ENCODE measurements at places on chromosomes 1 and 21.

DNA sequence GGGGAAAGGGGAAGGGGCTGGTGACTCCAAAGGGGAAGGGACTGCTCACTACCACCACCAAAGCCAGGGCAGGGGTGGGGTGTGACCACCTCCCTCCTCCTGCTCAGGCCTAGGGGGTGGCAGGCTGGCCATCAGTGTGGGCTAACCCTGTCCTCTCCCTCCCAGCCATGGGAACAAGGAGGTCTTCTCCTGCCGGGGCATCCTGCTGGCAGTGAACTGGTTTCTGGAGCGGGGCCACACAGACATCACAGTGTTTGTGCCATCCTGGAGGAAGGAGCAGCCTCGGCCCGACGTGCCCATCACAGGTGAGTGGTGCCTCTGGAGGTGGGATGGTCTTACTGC lies 5.7 kb downstream of the ZC3H12A start:
- no peak overlapping the region for H3K4me3 ChIP-seq
- peaks cover 12% of the 10 kb centered on the region for H3K4me1 ChIP-seq
- H3K27me3 ChIP-seq, result no peaks in the 10 kb centered on the region
- no peak overlapping the region for H3K27ac ChIP-seq
- DNase-seq, result no peak

GRCh38 chr1:98940722-98941079 lies 64.0 kb downstream of the PLPPR5 start:
- H3K27ac ChIP-seq, result no peak overlapping the region
- no peak overlapping the region for H3K4me3 ChIP-seq
- peaks cover 1% of the 10 kb centered on the region for H3K4me1 ChIP-seq
- H3K27me3 ChIP-seq, result no peaks in the 10 kb centered on the region
- H3K36me3 ChIP-seq, result no peaks in the 10 kb centered on the region

DNA sequence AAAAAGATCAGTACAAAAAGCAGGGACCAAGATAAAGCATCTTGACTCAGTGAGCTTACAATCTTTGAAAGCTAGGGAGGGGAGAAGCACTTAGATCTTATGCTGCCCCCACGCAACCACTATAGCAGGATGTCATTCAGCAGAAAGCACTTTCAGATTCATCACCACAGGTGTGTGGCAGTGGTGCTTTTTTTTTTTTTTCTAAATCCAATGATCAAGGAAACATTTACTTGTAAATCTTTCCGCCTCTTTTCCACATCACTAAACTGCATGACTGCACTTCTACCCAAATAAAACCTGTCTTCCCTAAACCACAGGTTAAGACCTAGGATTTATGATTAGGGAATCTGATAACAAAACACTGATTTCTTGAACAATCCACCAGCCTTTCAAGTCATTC lies 154.8 kb downstream of the SLC45A1 start:
- H3K27ac ChIP-seq, result no peak overlapping the region
- H3K36me3 ChIP-seq, result no peaks in the 10 kb centered on the region
- H3K4me1 ChIP-seq, result peaks cover 8% of the 10 kb centered on the region
- H3K27me3 ChIP-seq, result no peaks in the 10 kb centered on the region

DNA sequence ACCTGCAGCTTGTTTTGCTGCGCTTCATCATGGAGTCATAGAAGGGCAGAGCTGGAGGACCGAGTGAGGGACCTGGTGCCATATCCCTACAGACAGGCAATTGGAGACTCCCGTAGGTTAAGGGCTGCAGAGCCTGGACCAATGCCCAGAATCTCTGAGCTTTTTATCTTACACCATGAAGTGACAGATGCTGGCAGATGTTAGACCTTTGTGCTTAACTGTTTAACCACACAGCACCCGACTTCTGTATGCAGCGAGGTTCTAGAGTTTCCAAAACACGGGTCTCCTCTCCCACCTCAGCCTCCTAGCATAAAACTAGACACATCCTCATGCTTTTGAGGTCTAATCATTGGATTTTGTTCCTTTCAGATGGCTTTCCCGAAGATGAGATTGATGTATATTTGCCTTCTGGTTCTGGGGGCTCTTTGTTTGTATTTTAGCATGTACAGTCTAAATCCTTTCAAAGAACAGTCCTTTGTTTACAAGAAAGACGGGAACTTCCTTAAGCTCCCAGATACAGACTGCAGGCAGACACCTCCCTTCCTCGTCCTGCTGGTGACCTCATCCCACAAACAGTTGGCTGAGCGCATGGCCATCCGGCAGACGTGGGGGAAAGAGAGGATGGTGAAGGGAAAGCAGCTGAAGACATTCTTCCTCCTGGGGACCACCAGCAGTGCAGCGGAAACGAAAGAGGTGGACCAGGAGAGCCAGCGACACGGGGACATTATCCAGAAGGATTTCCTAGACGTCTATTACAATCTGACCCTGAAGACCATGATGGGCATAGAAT lies 47.6 kb downstream of the B3GALT5 start:
- DNase-seq, result no peak
- H3K36me3 ChIP-seq, result no peaks in the 10 kb centered on the region
- H3K27ac ChIP-seq, result no peak overlapping the region
- no peak overlapping the region for H3K4me3 ChIP-seq
- no peaks in the 10 kb centered on the region for H3K27me3 ChIP-seq

- DNase-seq, result no peak
- no peaks in the 10 kb centered on the region for H3K27me3 ChIP-seq
- H3K36me3 ChIP-seq, result peaks cover 16% of the 10 kb centered on the region
- H3K4me1 ChIP-seq, result no peaks in the 10 kb centered on the region
- no peak overlapping the region for H3K4me3 ChIP-seq
- no peak overlapping the region for H3K27ac ChIP-seq
These were observed 40.7 kb downstream of the RPS6KA1 start for GRCh38 chr1:26570287-26570686.

DNA sequence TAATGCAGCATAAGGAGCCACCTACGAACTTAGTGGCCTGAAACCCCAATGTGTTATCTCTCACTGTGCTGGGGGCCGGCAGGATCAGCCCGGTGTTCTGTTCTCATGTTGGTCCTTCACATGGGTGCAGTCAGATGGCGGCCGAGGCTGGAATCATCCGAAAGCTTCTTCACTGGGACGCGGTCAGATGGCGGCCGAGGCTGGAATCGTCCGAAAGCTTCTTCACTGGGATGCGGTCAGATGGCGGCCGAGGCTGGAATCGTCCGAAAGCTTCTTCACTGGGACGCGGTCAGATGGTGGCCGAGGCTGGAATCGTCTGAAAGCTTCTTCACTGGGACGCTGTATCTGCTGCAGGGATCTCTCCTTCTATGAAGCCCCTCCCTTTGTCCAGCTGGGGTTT lies 12.6 kb upstream of the PCBP3 start:
- DNase-seq, result no peak
- no peaks in the 10 kb centered on the region for H3K4me1 ChIP-seq
- H3K36me3 ChIP-seq, result no peaks in the 10 kb centered on the region
- H3K27ac ChIP-seq, result no peak overlapping the region
- H3K4me3 ChIP-seq, result no peak overlapping the region
